ENCODE measurements at places on chromosomes 12 and 14. TPM values are rescaled to one million over a fixed set of nuclear protein-coding genes. Genes with fewer than 3 reads are reported as not detected.

C12orf50 gene
- not detected for total RNA-seq

DNA sequence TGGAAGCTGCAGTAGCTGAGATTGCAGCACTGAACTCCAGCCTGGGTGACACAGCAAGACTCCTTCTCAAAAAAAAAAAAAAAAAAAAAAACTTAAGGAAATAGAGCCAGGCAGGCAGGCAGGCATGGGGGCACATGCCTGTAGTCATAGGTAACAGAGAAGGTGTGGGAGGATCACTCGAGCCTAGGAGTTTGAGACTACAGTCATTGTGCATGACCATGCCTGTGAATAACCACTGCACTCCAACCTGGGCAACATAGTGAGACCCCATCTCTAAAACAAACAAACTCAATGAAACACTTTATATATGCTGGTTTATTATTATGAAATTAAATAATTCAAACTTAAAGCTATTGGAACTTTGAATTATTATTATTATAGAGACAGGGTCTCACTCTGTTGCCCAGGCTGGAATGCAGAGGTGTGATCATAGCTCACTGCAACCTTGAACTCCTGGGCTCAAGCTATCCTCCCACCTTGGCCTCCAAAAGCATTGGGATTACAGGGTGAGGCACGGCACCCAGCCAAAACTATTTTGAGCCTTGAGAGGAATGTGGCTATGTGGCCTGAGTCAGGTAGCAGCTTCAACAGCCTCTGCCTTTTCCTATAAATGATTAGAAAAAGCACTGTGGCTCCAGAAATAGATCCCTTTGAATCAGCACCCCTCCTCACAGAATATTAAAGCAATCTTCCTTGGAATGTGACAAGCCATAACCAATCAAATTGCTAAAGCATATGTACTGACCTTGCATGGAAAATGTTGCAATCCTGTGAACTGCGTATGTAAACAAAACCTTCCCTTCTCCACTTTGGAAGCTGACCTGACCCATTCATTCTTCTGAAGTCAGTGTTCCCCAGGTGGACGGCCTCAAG, 34.7 kb upstream of the YY1 start:
- no peak for DNase-seq

- DNase-seq: no peak
Measured at GRCh38 chr12:65500091-65500900, 221.8 kb downstream of the MSRB3 start.

GRCh38 chr12:76080729-76081415, 3.6 kb downstream of the NAP1L1 start:
- no peak for DNase-seq

CLEC2B gene
- total RNA-seq: 7.2 TPM

DNA sequence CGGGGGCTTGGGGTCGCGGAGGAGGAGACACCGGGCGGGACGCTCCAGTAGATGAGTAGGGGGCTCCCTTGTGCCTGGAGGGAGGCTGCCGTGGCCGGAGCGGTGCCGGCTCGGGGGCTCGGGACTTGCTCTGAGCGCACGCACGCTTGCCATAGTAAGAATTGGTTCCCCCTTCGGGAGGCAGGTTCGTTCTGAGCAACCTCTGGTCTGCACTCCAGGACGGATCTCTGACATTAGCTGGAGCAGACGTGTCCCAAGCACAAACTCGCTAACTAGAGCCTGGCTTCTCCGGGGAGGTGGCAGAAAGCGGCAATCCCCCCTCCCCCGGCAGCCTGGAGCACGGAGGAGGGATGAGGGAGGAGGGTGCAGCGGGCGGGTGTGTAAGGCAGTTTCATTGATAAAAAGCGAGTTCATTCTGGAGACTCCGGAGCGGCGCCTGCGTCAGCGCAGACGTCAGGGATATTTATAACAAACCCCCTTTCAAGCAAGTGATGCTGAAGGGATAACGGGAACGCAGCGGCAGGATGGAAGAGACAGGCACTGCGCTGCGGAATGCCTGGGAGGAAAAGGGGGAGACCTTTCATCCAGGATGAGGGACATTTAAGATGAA, 630 bp downstream of the FOS start:
- DNase-seq: peak; percentile 93

AKAP6 gene
- 115 TPM for total RNA-seq

CLSTN3 gene
- 11.1 TPM for total RNA-seq

PMEL gene
- 0.86 TPM for total RNA-seq

- no peak for DNase-seq
Measured at GRCh38 chr12:116236976-116237375, 40.5 kb downstream of the MED13L start.

PLBD1 gene
- 30.9 TPM for total RNA-seq

- no peak for DNase-seq
Measured at GRCh38 chr12:117596968-117597367, 235.5 kb upstream of the NOS1 start.

RNASE1 gene
- total RNA-seq: 256 TPM

DNA sequence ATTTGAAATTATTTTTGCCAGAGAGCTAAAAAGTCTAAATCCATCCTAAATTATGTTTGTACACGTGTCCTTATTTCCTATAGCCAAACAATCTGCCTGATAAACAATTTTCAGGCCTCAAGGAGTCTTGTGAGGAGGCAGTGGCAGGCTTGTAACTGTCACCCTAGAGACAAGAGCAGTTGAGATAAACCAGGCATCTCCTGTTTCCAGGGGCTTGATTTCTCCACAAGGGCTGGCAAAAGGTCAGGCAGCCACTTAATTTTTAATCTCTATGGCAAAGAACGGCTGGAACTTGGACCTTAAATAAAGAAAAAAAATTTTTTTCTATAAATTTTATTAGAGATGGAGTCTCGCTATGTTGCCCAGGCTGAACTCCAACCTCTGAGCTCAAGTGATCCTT, 15.5 kb downstream of the PKP2 start:
- DNase-seq: no peak

DNA sequence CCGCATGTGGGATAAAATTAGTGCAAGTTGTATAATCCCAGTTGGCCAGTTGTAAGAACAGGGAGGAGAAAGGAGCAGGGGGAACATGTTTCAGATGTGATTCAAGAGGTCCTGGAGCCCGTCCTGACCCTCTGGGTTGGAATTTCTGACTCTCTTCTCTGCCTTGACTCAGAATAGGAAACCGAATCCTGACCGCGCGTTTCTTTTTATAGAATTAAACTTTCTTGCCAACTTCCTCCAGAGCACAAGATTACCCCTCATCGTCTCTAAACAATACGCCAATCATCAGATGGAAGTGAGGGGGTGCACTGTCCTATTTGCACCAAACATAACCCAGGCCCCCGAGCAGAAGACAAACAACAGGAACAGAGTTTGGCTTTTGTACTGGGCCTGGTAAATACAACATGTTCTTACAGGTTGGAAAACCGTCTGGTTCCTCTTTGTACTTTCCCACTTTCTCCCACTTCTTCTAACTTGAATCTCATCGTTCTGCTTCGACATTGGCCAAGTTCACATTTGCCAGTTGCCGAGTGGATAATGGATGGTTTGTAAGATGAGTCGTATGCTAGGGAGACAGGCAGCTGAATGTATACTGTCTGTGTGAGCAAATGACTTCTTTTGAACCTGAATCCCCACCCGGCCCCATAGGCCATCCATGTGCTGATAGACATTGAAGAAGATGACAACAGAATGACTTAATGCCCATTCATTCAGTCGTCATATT, 42.6 kb upstream of the MED13L start:
- peak; percentile 58 for DNase-seq

FAM222A gene
- total RNA-seq: 10.6 TPM

GRCh38 chr12:22310275-22310674, 24.2 kb downstream of the ST8SIA1 start:
- DNase-seq: no peak

TPPP2 gene
- total RNA-seq: 1.0 TPM

GRCh38 chr12:92301356-92301755, 155.7 kb upstream of the BTG1 start:
- DNase-seq: no peak

DNA sequence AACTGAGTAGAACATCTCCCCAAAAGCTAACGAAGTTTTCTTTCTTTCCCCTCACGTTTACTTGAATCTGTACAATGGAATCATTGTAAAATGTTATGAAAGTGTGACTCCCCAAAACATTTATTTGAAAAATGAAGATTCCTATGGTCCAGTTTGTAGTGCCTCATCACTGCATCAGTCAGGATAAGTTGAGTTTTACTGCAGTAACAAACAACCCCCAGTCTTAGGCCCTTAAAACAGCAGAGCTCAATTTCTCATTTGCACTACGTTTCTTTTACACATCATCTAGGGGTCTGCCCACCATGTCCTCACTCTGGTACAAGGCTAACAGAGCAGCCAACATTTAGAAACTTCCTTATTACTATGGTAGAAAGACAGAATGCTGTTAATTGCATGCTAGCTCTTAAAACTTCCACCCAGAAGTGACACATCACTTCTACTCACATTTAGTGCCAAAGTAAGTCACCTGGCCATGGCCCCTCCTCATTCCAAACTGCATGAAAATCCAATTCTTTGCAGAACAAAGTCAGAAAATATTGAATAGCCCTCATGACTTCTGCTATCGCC, 546.4 kb downstream of the MED13L start:
- no peak for DNase-seq

DNA sequence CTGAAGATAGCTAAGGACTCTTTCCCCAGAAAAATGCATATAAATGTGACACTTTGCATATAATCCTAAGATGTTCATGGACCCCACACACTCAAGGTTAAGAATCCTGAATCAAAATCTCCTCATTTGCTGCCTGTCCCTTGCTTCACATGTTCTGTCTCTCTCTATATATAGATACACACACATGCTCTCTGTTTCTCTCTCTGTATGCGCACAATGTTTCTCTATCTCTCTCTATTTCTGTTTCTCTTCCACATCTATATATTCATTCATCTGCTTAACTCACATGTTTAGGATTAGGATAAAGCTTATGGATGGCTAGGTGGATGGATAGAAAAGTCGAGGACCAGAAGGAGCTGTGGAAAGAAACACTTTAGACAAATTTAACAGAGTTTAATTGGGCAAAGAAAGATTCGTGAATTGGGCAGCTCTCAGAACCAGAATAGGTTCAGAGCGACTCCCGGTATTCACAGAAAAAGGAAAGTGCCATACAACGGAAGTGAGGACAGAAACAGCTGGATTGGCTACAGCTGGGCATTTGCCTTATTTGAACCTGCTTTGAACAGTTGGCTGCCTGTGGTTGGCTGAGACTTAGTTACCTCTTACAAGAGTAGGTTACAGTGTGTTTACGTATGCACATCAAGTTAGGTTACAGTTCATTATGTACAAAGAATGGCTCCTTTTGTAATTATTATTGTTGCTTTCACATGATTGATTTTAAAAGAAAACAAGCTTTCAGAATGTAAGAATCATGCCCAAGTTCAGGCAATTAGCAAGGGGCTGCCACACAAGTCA, 57.6 kb downstream of the EMP1 start:
- no peak for DNase-seq

DNA sequence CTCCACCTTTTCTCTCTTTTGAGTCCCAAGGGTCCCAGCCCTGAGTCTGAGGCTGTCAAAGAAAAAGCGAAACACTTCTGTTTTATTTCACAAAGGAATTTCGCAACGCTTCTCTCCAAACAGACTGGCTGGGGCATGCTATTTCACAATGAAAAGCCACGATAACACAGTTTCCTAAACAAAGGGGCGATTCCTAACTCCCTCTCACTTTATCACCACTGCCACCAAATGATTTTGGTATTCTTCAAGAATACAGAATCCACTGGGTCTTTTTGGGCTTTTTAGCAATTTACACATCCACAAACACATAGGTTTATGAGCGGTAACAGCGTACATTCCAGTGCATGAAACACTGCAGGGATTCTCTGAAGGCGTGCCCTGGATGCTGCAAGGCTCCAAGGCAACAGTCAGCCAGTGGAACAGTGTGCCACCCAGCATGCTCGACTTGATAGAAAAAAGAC, 161.2 kb downstream of the DAD1 start:
- DNase-seq: peak; percentile 63

DNA sequence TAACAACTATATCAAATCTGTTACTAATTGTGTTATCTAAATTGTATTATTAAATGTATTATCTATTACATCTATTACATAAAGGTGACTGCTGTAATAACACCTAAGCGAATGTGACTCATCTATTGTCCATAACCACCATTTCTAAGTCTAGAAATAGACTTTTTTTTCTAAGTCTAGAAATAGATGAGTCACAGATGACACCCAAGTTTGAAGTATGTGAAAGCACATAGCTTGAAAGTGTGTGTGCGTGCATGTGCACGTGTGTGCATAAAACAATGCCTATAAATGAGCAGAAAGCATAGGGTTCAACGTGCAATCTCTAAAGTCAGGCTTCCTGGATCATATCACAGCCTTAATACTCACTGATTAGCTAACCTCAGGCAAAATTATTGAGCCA, 451.3 kb upstream of the USP15 start:
- no peak for DNase-seq

DNA sequence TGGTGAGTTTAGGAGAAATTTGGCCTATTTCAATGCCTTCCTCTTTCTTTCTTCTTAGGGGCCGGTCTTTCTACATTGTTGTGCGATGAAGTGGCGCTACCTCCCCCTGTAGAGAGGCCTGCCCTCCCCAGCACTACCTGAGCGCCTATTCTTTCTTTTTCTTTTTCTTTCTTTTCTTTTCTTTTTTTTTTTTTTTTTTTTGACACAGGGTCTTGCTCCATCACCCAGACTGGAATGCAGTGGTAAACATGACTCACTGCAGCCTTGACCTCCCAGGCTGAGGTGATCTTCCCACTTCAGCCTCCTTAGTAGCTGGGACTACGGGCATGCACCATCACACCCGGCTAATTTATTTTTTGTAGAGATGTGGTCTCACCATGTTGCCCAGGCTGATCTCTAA, 136.1 kb upstream of the MAX start:
- DNase-seq: no peak

DNA sequence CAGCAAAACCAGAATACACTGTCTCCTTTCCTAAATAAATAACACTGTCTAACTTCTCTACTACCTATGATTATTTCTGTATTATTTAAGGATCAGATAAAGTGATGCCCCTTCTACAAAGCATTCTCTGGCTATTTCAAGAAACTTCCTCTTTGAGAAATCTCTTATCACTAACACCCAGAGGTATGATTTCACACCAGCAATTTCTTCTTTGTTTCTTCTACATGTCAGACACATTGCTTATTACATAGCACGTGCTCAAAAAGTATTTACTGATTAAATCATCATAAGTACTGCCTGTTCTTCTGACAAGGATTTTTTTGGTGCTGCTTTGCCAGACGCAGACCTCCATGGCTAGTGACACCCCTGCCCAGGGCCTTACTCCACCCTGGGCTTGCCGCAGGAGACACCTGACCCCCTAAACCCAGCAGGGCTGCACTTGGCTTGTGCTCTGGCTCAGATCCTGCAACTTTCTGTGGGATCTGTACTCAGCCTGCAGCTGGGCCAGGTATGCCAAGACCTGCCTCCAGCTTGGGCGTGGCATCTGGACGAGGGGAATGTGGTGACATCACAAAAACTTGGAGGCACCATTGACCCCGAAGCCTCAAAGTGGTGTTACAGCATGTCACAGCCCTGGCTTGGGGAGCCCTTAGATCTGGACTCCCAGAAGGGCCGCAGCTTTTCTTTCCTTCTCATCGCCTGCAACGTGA, 15.4 kb upstream of the HIGD1C start:
- DNase-seq: no peak

- DNase-seq: no peak
Measured at GRCh38 chr14:96586056-96586455, 83.9 kb downstream of the PAPOLA start.

GRCh38 chr12:21483531-21483930, 17.9 kb downstream of the RECQL start:
- no peak for DNase-seq

TDRD9 gene
- 8.3 TPM for total RNA-seq

GRCh38 chr14:99265571-99265970, 6.4 kb downstream of the BCL11B start:
- DNase-seq: no peak

Data from right cardiac atrium (tissue), 5 donors.